Fibroblast of skin of right quadriceps (primary cell): ENCODE measurements at places on chromosomes 13 and 19.

DNA sequence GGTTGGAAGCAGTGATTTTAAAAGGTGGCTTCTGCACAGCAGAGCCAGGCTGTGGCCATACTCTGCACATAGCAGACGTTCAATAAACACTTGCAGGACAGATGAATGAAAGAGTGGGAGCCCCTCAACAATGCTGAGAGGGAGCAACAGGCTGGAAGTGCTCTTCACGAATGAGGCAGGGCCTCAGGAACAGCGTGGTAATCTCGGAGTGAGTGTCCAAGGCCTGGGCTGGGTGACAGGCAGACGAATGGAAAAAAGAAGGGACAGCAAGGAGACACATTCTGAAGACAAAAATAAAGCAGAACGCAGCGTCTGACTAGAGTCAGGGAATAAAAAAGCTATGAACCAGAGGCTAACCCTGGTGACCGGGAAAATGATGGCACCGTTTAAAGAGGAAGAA, 11.1 kb downstream of the GJA3 start:
- no peak for DNase-seq

DNA sequence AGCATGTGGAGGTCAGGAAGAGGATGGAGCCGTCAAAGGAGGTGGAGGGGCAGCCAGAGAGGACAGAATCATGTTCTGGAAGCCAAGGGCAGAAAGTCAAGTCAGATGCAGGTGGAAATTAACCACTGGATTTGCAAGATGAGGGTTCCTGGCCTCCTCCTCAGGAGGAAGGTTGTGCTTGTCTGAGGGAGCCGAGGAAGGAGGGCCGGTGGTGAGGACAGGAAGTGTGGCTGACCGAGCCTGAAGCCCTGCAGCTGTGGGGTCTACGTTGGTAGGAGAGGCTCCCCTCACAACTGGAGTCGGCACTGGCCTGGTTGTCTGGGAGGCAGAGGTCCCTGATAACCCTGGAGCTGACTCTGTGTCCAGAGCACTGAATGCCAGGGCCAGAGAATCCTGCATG, 15.4 kb upstream of the DHDH start:
- no peak for DNase-seq

GRCh38 chr13:110173247-110173818, 133.6 kb downstream of the COL4A1 start:
- no peak for DNase-seq

GRCh38 chr13:51623473-51623872, 39.2 kb downstream of the WDFY2 start:
- peak; percentile 73 for DNase-seq

DNA sequence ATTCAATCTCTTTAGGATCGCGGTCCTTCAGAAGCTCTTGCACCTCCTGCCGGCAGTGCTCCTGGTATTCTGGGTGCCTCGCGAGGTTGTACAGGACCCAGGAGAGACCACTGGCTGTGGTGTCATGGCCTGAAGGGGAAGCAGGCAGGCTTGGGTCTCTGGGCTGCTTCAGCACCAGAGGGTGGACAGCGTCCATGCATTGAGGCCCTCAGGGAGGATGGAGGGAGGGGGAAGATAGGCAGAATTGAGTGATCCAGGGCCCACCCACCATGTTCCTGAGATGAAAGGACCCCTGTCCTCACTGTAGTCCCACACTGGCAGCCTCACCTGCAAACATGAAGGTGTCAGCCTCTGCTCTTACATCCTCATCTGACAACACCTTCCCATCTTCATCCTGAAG, 17.9 kb upstream of the OR10H5 start:
- no peak for DNase-seq

DNA sequence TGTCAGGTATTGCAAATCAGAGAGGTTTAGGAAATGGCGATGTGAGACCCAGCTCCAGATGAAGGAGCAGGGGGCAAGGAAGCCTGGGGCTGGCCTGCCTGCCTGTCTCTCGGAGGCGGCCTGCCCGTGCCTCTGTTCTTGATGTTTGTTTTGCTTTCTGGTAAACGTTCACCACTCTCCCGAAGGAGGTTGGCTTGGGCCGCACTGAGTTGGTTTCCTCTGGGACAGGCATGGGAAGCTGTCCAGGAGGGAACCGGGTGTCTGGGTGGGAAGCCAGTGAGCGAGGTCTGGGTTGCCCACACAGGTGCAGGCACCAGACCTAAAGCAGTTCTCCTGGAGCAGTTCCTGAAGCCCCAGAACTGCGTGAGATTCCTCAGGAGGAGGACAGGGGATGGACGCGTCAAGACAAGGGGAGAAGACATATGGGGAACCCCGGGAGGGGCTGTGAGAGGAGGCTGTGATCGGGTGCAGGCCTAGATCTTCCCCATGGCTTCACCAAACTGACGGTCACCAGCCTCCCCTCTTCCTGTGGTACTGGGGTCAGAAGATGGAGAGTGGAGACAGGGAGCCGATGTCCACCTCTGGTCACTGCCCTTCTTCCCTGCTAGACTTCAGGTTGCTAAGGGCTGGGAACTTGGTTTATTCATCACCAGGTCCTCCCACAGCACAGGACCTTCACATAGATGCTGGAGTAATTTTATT, 15.2 kb downstream of the COL4A2 start:
- DNase-seq, result no peak
